EH (cell line): ENCODE measurements at places on chromosomes 13 and 19.

DNA sequence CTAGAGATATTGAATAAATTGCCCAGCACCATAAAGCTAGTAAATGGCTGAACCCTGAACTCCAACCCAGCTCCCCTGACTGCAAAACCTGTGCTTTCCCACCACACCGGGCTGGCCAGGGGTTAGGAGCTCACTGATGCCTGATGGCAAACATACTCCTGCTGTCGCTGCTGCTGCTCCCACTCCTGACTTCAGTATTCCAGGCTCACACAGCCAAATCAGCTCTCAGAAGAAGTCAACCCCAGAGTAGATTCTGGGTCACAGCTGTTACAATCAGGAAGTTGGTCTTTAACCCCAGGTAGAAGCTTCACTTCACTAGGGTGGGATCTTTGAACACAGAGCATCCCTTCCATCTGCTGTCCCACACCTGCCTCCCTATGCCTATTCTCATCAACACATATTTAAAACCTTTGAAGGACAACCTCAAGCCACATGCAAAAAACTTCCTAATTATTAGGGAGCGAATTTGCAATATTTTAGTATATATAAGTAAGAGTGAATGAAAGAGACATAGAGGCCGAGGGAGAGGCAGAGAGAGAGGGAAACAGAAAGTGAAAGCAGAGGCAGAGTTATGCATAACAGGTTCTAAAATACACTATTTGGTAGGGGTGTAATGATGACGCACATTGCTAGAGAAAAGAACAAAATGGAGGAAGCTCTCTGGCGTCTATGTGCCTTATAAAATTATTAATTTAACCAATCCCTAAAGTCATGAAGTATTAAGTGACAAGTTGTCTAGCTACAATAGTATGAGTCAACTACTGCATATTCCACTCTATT lies 99.4 kb upstream of the SERP2 start:
- DNase-seq: peak; percentile 65

- no peak for DNase-seq
Observed at GRCh38 chr13:42815681-42816080, 34.3 kb downstream of the FAM216B start.

- no peak for DNase-seq
Observed at GRCh38 chr13:34021619-34022018, 203.7 kb downstream of the RFC3 start.

GRCh38 chr19:47110521-47111005 lies 3.0 kb downstream of the ZC3H4 start:
- no peak for DNase-seq

DNA sequence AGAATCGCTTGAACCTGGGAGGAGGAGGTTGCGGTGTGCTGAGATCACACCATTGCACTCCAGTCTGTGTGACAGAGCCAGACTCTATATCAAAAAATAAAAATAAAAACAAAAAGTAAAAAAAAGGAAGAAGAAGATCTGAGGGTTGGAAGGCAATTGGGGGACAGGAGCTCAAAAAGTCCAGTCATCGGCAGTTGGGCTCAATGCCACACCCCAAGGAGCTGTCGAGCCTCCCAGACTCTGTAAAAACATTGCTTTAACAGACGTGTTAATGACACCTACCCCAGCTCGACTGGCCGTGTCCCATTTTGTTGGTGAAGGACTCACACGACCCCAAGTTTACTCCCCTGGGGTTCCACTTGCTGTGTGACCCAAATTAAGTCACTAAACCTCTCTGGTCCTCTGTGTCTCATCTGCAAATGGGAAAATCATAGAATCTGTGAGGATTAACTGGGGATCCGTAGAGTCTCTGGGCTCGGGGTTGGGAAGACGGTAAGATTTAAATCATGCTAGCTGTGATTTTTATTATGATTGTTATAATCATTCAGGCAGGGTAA lies 7.0 kb downstream of the GNA15 start:
- DNase-seq: no peak
